Stimulated activated CD8-positive, alpha-beta memory T cell treated with anti-CD3 and anti-CD28 coated beads, Interleukin-2, amount 100 ng/mL, for 1 hour (primary cell): ENCODE measurements at places on chromosomes 7 and 10.

DNA sequence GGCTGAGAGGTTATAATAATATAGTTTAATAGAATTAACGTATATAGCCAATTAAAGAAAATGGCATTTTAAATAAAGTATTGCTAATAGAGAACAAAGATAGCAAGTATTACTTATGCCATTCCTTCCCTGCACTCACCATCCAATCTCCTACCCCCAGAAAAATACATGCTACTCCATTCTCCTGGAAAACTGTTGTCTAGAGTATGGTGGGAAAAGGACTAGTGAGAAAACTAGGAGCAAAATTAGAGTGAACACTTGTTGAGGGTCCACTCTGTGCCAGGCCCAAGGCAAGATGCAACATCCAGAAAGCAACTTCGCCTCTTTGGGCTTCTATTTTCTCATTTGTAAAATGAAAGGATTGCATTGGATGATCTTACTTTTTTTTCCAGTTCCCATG, 149.1 kb downstream of the CPED1 start:
- no peak for DNase-seq

GRCh38 chr10:453647-454046, 235.8 kb downstream of the DIP2C start:
- no peak for DNase-seq

- DNase-seq: no peak
Measured at GRCh38 chr10:101047961-101048892, 13.6 kb upstream of the KAZALD1 start.

- no peak for DNase-seq
Measured at GRCh38 chr10:78691301-78692030, 377.3 kb upstream of the ZMIZ1 start.

GRCh38 chr7:136245327-136246004, 268.3 kb upstream of the MTPN start:
- DNase-seq: no peak

DNA sequence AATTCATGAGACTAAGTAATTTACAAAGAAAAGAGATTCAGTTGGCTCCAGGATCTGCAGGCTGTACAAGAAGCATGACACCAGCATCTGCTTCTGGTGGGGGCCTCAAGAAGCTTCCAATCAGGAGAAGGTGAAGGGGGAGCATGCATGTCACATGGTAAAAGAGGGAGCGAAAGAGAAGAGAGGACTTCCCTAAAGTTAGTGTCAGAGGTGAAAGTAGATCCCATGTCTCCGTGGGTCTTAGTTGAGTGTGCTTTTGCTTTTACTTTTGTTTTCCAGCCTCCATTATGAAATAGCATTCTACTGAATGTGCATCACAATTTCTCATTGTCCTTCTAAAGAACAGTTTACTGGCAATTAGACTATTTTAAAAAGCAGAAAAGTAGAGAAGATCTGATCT, 213.6 kb upstream of the FZD1 start:
- no peak for DNase-seq

- no peak for DNase-seq
Measured at GRCh38 chr10:132385389-132385667, 11.7 kb upstream of the PWWP2B start.

GRCh38 chr7:73801577-73801976, 29.2 kb upstream of the CLDN4 start:
- no peak for DNase-seq

- DNase-seq: no peak
Measured at GRCh38 chr10:96984541-96985131, 152.5 kb downstream of the LCOR start.

DNA sequence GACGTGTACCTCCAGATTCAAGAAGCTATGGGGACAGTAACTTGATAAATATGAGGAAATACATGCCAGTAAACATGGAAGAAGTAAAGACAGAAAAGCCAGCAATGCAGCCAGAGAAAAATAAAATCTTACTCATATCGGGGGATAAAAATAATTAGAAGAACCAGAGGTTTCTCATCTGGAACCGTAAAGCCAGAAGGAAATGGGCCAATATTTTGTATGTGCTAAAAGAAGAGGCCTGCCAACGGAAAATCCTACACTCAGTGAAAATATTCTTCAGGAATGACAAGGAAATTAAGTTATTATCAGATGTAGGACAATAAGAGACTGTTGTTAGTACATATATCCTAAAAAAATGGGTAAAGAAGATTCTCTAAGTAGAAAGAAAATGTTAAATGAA, 401.2 kb downstream of the CDC14C start:
- DNase-seq: no peak

GRCh38 chr10:69835875-69836730, 34.4 kb downstream of the COL13A1 start:
- DNase-seq: no peak

- no peak for DNase-seq
Measured at GRCh38 chr10:15188603-15189002, 20.1 kb upstream of the NMT2 start.

- no peak for DNase-seq
Measured at GRCh38 chr7:77760809-77761453, 37.3 kb downstream of the TMEM60 start.

DNA sequence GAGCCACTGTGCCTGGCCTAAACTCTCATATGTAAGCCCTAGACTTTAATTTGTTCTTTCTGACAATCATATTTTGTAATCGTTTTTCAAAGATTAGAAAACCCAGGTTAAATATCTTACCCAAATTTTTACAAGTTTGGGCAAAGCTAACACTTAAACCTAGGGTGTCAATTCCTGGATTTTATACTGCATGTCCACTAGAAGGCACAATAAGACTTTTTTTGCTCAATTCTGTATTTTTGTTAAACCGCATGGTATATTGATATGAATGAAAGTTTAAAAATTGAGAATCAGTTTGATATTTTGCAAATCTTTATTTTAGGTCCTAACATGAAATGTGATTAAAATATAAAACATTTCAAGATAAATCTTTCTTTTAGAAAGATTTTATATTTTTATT, 29.3 kb downstream of the DYNC2I1 start:
- no peak for DNase-seq

DNA sequence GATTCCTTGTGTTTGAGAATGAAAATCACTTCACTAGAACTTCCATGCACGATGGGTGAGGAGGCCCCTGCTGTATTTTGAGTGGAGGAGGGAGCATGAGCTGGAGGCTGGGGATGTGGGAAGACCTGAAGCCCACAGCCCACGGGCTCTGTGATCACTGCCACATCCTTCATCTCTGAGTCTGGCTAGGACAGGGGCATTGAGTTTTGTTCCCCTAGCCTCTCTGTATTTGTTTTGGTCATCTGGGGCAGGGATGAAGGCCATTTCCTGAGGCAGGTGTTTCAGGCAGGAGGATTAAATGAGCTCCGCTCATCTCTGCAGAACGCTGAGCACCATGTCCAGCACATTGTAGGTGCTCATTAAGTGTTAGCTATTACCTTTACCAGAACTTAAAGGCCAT, 293.6 kb downstream of the GLRX3 start:
- no peak for DNase-seq

- DNase-seq: no peak
Measured at GRCh38 chr7:154541606-154542005, 461.3 kb downstream of the PAXIP1 start.

- DNase-seq: no peak
Measured at GRCh38 chr10:89438525-89438924, 24.2 kb downstream of the IFIT5 start.

DNA sequence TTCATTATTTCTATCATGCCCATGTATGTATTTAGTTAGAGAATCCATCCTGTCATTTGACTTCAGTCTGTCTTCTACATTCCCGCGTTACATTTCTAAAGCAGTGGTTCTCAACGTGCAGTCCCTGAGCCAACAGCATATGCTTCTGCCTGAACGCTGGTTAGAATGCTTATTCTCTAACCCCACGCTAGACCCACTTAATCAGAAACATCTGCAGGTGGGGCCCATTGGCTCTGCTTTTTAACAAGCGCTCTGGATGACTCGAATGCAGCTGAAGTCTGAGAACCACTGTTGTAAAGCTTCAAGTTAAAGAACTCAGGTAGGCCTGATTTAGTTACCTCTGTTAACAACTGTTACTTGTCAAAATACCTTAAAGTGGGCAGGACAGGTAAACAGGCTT, 38.2 kb downstream of the NEUROD6 start:
- no peak for DNase-seq

- DNase-seq: no peak
Measured at GRCh38 chr7:158267742-158268435, 319.7 kb downstream of the PTPRN2 start.

GRCh38 chr7:44713141-44713540, 35.5 kb upstream of the ZMIZ2 start:
- DNase-seq: no peak

DNA sequence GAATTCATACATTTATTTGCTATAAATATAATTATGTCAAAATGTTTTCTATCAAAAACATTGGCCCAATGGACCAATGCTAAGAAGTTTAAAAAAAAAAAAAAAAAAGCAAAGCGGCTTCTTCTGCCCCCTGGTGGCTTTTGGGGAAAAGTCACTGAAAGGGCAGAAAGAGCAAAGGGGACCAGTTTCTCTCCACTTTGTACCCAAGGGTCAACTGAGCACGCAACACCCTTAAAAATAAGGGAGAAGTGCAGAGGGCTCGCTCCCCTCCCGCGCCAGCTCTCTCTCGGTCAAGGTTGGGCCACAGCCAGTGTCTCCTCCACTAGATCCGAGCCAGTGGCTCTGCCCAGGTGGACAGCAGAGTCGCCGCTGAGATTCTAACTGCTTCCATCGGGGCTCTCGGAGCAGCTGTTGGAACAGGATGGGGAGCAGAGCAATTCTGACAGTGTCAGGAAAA, 136.4 kb upstream of the FGFR2 start:
- no peak for DNase-seq

DNA sequence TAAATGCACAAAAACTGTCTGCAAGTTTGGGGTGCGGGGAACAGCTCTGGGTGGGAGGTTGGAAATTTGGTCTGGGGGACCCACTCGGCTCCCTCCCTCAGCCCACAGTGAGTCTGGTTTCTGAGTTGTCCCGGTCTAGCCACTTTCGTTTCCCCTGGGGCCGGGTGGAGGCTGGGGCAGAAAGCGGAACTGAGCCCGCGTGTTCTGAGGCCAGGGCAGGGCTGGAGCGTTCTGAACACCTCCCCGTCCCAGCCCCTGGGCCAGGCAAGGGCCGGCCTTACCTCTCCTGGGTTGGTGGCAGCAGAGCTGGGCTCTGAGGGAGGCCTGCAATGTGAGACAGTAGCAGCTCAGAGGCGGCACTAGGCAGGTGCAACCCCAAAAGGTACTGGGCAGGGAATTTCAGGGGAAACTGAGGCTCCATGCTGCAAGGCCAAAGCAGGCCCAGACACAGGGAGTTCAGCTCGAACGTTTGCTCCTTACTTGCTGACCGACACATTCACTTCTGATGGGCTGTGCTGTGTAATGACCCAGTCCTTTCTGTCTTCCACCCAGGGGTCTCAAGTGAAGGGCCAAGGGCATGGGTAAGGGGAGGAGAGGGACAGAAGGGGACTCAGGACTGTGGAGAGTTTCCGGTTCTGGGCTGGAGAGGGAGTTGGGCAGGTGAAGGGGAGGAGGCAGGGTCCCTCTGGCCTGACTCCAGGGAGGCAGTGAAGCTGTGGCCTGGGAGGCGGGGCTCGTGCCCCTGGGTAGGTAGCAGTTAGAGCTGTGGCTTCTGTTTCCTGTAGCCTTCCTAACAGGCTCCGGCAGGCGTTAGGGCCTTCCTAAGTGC, 3.0 kb downstream of the IRF5 start:
- no peak for DNase-seq

- no peak for DNase-seq
Measured at GRCh38 chr7:116242178-116242577, 31.8 kb downstream of the TES start.

GRCh38 chr7:104980440-104980839, 33.6 kb upstream of the KMT2E start:
- DNase-seq: no peak

- DNase-seq: no peak
Measured at GRCh38 chr10:117004227-117005025, 561 bp downstream of the SHTN1 start.

DNA sequence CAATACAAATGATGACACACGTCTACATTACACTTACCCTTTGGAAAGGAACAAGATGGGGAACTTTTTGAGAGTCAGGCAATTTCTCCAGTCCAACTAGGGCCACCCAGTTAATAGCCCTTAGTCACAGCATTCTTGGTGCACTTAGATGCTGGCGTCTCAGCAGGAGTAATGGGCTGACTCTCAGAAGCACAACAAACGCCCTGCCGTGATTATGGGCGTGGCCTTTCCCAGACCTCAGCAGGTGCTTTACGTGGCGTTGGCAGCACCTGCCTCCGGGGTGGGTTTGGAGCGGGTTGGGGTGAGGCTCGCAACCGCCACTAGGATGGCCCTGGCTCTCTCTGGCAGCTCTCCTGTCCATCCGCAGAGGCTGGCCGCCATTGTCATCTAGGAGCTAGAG, 147.6 kb upstream of the SHH start:
- DNase-seq: no peak

GRCh38 chr10:98167191-98167590, 32.7 kb downstream of the R3HCC1L start:
- no peak for DNase-seq

GRCh38 chr7:2017914-2018568, 214.7 kb downstream of the MAD1L1 start:
- DNase-seq: no peak

- DNase-seq: no peak
Measured at GRCh38 chr10:17655009-17655408, 11.1 kb downstream of the STAM start.

GRCh38 chr7:35869810-35870209, 69.0 kb downstream of the SEPTIN7 start:
- no peak for DNase-seq

DNA sequence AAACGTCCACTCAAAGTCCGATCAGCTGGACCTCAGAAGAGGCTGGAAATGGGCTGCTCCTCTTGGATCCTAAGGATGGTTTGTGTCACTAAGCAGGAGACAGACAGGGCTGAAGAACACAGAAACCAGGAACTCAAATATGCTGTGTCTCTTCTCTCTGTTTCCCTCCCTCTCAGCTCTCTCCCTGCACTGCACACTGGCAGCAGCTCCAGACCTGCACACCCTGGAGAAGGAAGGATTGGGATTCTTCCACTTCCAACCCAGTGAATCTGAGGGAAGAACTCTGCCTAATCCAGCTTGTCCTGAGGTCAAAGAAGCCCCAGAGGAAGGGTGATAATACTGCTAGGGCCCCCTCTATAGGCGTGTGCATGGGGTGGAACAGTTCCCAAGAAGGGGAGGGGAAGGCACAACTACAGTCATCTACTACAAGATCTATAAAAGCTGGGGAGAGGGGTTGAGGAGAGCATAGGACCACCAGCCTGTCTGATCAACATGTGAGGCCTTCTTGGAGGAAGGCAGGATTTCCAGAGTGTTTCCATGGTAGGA, 22.7 kb upstream of the ZCCHC24 start:
- DNase-seq: no peak

DNA sequence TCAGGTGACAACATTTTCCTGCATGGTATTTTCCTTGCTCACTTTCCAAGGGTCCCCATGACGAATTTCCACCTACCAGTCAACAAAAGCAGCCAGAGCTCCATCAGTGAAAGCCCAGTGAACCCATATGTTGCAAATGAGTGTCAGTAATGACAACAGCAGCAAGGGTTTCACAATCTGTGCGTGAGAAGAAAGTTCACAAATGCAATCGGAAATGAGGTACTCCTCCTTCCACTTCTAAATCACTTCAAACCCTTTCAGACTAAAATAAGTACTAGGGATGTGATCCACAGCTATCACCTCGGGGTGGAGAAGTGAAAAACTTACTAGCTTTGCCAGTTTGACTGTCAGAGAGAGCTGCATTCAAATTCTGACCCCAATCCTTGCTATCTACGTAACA, 55.6 kb upstream of the BET1 start:
- DNase-seq: no peak

GRCh38 chr7:123748171-123748733, 551 bp downstream of the WASL start:
- DNase-seq: peak; percentile 4
